ENCODE measurements at places on chromosomes 2 and 18.
A peak's percentile ranks its signal among the peaks of the same experiment; 100 is the strongest.

GRCh38 chr2:207469451-207469850, 60.3 kb upstream of the CREB1 start:
- DNase-seq, result no peak

DNA sequence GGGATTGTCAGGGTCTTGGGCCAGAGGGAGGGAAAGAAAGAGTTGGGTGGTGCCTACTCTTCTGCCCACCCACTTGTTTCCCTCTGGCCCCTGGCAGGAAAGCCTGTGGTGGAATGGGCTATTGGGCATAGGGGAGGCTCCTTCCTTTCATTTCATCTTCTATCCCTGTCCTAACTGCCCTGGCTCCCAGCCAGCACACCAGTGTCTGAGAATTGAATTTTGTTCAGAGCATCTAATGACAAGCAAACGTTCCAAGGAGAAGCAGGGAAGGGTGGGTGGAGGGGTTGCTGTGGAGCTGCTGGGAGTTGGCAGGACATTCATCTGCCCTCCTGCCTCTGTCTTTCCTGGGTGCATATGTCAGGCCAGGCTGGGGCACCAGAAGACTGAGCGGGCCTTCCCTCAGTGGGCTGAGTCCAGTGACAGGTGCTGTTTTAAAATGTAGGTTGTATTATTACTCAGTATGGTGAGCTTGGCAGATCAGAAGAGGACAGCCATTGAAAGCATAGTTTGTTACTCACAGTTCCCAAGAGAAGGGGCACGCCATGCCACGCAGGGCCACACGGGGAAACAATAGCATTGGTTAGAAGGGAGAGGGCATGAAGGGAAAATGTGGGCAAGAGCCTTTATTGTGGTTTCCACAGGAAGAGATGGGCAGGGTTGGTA, 171.9 kb downstream of the ACOXL start:
- no peak for DNase-seq

DNA sequence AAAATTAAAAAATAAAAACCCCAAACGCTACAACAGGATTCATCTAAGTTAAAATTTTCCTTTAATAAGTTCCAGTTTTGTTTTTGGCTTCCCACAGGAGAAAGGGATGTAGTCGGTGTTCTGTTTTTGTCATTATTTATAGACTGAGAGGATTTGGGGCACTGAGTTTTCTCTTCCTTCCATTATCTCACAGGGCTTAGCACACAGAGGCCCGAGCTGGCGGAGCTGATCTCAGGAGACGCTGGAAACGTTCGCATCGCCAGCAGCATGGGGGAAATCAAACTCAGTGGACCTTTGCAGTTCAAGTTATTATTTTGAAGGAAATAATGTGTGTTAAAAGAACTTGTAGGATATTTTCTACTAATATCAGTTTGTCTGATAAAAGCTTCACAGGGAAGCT, 669.7 kb upstream of the SALL3 start:
- DNase-seq, result no peak

DNA sequence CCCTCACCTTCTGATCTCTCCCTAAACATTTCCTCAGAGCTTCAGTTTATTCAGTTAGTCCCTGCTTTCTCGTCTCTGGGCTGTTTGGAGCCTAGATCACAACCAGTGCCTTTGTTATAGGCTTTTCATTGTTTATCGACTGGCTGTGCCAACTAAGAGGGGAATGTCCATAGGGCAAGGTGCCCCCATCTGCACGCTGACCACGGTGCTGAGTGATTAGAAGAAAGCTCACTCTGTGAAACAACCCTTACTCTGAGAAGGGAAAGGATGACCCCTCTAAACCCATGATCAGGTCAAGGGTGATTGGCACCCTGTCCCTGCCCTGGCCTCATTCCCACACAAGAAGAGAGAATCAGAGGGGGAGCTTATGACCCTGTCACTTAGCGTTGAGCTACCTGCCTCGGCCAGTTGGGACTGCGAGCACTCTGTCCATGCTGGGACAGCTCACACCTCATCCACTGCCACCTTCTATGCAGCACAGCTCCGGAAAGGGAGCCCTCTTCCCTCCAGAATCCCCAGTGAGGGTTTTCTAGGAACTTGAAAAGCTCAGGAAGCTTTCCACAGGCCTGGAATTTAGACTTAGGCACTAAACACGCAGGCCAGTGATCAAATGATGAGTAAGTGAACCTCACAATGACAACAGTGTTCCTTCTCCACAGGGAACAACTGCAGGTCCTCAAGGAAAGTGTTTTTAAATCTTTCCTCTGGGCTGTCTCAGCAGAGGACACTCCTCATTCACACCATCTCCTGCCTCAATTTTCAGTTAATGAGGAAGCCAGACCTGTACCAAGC, 2.3 kb upstream of the ACTG2 start:
- DNase-seq, result no peak

DNA sequence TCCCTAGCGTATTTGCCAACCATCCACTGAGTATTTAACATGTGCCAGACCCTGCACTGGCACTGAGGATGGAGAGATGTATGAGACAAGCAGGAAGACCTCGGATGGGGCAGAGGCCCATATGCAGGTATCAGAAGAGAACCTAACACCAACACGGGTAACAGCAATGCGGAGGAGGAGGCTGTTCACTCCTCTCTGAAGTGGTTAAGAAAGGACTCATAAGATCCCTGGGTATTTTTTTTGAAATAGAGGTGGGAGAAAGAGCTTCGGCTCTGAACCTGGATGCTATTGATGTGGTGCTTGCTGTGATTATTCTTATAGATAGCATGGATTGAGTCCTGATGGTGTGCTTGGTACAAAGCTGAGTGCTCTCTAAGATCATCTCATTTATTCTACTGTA, 418.3 kb downstream of the LPIN1 start:
- DNase-seq, result no peak

- no peak for DNase-seq
Observed at GRCh38 chr18:50432915-50433314, 58.1 kb downstream of the SKA1 start.

DNA sequence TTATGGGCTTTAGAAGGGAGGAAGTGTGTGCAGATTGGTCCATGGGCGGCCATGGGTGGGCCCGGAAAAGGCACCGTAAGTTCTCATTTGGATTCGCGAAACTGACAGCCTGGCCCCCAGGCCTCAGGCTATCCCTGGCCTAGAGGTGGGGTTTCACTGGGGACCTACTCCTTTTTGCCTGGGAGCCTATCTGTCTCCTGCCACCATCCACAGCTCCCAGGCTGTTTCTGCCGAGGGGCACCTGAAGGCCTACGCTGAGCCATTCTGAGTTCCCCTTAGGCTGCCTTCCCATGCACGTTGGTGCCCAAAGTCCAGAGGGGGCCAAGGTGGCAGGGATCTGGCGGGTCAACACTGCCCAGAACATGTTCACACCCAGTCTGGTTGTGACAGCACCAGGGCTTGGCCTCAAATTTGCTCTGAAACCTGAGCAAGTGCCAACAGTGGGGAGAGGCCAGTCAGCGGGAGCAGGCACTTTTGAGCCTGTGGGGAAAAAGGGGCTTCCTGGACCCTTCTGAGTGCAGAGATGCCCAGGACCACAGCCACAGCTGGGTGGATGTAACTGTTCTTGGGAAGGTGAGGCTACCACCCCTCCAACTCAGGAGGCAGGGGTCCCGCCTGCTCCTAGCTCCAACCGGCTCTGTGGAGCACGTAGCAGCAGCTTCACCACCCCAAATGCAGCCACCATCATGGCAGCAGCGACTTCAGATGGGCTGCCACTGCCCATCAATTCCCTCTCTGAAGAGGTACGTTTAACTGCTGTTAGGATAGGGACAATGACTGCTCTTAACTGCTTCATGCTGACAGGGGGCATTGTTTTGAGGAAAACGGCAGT, 73.6 kb upstream of the ZNF804A start:
- no peak for DNase-seq

GRCh38 chr2:7899241-7899640, 782.6 kb upstream of the ID2 start:
- no peak for DNase-seq

GRCh38 chr18:49616618-49617328, 54.9 kb downstream of the LIPG start:
- no peak for DNase-seq

DNA sequence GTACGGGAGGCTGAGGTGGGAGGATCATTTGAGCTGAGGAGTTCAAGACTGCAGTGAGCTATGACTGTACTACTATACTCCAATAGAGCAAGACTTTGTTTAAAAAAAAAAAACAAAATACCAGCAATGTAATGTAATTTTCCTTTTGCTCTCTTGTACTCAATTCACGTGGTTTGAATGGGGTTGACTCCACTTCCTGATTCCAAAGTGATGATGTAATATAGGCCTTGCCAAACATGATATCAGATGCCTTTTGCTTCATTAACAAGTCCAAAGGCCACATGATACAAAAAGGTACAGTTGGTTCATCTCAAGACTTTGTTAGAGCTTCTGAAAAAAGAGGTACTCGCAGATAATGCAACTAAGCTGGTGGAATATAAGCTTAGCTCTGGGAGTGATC, 321.8 kb downstream of the ZEB2 start:
- no peak for DNase-seq

GRCh38 chr2:68506170-68506569, 38.8 kb downstream of the APLF start:
- no peak for DNase-seq

DNA sequence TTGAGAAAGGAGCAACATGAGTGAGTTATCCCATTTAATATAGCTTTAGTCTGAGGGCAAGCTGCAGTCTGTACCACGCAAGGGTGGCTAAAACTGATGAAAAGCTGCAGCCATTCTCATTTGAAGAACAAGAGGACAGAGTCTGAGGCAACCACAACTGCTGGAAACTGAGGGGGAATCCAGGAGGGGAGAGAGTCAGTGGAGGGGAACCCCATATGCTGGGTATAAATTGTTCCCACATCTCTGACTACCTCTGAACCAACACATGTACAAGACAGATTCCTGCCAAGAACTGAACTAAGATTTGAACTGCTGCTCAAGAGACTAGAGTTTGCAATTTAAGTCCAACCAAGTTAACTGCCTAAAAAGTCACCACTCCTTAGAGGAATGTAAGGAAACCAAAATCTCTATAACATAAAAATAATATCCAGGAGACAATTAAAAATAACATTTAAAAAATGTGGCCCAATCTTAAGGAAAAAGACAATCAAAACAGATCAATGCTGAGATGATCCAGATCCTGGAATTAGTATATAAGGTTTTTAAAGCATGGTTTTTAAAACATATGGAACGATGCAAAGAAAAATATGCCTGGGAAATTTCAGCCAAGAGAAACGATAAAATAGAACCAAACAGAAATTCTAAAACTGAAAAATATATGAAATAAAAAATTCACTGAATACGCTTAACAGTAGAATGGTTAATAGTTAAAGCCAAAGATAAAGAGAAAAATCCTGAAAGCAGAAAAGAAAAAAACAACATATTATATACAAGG, 11.2 kb downstream of the CWC22 start:
- DNase-seq, result no peak

DNA sequence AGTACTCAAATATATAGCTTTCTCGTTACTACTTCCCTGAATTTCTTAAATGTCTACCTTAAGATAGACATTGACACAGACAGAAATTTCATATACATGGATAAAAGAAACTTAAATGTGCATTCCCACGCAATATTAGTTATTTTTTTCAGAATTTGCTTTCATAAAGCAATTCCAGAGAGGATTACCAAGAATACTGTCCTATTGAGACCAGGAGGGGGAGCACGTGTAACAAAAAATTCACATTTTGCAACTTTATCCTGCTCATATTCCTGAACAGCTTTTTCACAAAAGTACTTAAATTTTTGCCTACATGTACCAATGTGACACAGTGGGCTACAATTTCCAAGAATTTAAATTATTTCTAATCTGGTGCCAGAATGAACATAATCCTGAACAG, 30.7 kb upstream of the ERCC3 start:
- no peak for DNase-seq

DNA sequence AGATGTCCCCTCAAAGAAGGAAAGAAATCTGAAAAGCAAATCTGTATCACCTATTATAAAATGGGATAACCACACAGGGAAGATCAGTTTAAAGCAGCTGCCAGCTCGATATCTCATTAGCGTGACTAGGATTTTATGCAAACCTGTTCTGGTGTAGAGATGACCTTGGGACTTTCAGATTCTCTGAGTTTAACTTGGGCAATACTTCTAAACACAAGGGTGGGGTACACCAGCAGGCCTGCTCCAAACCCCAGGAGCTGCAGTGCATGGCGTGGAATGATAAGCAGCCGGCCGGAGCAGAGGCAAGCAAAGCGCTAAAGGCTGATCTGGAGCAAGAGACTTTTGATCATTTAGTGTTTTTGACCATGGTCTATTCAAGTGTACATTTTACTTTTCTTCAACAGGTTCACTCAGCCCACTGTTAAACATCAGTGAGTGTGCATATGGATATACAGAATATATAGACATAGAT, 4.7 kb downstream of the SERTAD2 start:
- DNase-seq, result no peak

GRCh38 chr18:10157706-10158105, 243.9 kb downstream of the VAPA start:
- DNase-seq, result no peak

DNA sequence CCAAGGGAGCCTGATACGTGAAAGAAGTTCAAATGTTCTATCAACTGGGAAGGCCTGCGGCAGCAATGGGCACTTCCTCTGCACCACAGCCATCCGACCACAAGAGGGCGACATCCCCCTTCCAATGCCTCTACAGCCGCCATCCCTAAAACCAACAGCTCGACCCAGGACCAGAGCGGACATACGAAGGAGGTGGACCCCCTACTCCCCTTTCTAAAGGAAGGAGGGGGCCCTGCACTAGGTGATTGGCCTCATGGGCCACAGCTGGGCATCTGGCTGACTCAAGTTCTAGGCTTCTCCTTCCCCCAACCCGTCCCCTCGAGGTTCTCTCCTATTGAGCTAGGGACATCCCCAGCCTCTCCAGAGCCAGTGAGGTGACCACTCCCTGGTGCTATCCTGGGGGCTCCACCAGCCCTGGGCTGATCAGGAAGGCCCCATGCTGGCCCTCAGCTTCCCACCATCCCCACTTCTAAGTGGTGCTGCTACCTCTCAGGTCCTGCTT, 217.2 kb downstream of the TNS1 start:
- DNase-seq, result peak; percentile 93

Data from tibial nerve (tissue), 4 donors.